T-helper 2 cell (primary cell): ENCODE measurements at places on chromosomes 1 and 21.
A peak's percentile ranks its signal among the peaks of the same experiment; 100 is the strongest.

DNA sequence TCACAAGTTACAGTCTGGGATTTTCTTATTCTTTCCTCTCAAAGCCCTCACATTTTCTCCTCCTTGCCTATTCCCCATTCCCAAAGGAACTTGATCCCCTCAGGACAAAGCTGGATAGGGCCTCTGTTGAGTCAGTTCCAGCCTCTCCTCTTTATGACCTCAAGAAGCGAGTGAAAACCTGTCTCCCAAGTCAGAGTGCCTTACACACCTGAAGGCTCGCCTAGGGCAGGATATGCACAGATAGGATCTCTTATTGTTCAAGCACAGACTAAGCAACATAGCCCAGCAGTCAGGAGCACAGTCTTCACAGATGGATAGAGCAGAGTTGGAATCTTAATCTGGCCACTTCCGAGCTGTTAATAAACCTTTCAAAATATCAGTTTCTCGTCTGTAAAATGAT lies 60.8 kb upstream of the PRRC2C start:
- no peak for DNase-seq

GRCh38 chr1:11365744-11366387 lies 92.9 kb downstream of the UBIAD1 start:
- DNase-seq = no peak

- DNase-seq = no peak
Measured at GRCh38 chr1:56286956-56287355, 292.4 kb downstream of the PLPP3 start.

DNA sequence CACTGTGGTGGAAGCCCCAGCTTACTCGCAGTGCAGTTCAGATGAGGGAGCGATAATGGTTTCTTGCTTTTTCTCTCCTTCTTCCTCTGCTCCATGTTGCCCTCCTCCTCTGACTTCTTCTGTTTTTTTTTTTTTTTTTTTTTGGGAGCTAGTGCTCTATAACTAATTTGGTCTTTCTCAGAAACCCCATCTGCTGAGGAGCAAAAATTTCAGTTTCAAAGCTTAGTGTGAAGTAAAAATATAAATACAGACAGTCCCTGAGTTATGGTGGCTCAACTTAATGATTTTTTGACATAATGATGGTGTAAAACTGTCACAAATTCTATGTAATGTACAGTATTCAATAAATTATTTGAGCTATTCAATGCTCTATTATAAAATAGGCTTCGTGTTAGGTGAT lies 120.7 kb downstream of the TBX19 start:
- no peak for DNase-seq

GRCh38 chr1:14999441-14999840 lies 154.1 kb upstream of the TMEM51 start:
- no peak for DNase-seq

GRCh38 chr1:177048314-177049069 lies 116.0 kb downstream of the ASTN1 start:
- DNase-seq = no peak

GRCh38 chr1:1943834-1944570 lies 24.9 kb upstream of the TMEM52 start:
- DNase-seq = peak; percentile 30

DNA sequence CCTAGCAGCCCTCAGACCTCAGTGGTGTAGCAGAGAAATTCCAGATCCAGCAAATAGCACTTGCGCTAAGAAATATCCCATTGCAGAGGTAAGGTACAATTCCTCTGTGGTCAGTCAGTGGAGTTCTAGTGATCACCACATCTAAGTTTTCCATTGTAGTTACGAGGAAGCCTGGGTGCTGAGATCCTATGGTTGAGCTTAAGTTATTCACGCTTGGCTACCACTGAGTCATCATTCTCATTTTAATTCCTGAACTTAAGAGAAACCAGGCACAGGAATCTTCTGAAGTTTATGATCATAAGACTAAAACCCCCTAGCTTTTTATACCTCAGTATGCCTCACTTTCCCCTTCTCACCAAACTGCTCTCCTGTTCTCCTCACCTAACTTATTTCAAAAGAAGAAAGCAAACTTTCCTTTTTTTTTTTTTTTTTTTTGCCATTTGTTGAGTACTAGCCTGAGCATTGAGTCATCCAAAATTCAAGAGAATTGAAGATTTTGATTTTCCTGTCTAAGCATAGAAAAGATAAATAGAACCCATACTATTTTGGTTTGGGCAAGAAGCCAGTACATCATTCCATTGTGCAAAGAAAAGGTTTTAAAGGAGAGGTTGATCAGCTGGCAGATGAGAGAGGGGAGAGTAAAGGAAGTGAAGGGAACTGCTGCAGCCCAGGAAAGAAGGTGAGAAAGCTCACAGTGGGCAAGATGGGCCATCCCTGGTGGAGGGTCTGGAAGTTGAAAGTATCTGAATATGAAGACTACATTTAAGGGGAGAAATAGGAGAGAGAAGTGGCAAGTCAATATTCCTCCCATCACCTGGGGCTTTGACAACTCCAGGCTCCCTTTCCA lies 39.9 kb downstream of the SERBP1 start:
- no peak for DNase-seq

DNA sequence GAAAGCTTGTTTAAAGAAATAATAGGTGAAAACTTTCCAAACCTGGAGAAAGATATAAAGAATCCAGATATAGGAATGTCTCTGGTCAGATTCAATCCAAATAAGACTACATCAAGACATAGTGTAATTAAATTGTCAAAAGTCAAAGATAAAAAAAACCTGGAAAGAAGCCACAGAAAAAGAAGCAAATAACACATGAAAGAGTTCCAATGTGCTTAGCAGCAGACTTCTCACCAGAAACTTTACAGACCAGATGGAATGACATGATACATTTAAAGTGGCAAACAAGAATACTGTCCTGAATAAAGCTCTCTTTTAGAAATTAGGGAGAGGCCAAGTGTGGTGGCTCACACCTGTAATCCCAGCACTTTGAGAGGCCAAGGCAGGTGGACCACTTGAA lies 1039.9 kb downstream of the KCNT2 start:
- DNase-seq = no peak

- no peak for DNase-seq
Measured at GRCh38 chr1:28156821-28157220, 19.7 kb downstream of the PTAFR start.

DNA sequence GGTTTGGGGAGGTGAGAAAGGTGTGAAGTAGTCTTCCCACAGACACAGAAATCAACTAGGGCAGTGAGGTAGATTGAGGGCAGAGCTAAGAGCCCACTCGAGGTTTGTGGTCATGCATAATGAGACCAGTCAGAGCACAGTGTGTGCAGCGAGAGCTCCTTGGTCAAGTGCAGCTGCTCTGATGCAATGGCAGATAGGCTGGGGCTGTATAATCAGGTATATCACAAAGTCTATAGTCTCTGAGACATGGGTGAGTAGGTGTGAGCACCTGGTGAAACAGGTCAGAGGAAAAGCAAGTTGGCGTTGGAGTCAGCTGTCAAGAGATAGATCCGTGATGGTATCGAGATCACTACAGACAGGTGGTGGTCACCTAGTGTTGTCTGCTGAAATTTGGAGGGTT lies 17.6 kb downstream of the DSCAM start:
- DNase-seq = no peak

DNA sequence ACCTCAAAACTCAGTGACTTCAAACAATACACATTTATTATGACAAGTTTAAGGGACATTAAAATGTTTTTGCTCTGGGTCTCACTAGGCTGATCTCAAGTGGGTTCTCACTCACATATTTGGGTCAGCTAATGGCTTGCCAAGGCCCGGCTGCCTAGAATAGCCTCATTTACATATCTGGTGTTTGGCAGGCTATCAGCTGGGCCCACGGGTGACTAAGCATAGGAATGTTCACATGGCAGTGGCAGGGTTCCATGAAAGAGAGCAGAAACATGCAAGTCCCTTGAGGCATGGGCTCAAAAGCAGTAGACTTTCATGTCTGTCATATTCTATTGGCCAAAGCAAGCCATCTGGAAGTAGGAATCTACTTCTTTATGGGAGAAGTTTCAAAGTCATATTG lies 492.6 kb downstream of the KCNT2 start:
- no peak for DNase-seq

DNA sequence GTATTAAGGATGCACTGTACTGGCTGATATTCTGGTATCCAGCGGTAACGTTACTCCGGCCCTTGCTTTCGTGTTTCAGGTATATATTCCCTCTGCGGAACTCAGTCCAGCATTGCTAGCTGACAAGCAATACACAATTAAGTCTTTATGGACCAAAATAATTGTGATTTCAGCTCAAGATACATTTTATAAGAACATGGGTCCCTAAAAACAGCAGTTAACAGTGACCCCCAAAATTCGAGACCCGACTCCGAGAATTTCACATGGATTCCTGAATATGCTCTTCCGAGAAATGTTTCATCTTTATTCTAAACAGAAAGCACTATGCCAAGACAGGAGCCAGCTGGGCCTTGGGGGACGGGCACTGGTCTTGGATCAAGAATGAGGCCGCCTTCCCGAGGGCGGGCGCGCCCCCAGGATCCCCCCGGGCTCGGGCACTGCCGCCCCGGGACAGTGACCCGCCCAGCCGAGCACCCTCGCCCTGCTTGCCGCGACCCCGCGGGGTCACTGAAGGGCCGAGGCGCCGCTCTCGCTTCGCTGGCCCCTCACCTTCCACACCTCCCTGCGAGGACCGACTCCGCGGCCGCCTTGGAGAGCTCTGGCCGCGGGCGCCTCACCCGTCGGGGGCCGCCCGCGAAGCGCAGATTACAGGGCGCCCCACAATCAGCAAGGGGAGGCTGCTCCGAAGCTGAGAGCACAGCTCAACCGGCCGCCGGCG lies 610 bp downstream of the SCYL3 start:
- no peak for DNase-seq

DNA sequence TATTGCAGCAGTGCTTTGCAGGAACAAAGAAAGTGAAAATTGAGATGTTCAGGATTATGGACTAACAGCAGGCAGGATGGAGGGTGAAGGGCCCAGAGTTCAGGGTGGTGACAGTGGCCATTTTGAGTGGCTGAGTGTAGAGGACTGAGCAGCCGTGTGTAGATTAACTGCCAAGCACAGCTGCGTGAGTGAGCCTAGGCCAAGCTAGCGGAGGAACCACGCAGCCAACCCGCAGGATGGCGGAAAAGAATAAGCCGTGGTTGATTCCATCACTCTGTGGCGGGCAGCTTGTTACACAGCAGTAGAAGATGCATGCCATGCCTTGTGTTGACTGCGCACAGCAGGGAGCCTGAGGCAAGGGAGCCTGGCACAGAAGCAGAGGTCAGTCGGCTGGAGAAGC lies 102.5 kb upstream of the KIF26B start:
- no peak for DNase-seq

GRCh38 chr1:27302612-27303011 lies 19.4 kb upstream of the TMEM222 start:
- DNase-seq = no peak

DNA sequence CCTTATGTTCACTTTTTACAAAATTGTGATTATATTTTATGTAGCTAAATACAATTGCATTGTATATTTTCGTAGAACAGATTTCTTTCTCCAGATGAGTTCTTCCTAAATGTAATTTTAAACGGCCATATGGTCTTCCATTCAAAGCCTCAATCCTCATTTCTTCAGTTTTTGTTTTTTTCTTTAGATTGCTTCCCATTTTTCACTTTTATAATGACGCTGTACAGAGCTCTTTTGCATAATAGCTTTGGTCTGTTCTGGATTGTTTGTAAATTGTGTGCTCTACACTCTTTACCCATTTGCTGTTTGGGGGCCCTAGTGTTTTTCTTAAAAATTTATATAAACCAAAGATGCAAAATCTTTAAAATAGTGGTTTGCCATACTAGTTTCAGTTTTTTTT lies 27.8 kb downstream of the AVPR1B start:
- DNase-seq = no peak

DNA sequence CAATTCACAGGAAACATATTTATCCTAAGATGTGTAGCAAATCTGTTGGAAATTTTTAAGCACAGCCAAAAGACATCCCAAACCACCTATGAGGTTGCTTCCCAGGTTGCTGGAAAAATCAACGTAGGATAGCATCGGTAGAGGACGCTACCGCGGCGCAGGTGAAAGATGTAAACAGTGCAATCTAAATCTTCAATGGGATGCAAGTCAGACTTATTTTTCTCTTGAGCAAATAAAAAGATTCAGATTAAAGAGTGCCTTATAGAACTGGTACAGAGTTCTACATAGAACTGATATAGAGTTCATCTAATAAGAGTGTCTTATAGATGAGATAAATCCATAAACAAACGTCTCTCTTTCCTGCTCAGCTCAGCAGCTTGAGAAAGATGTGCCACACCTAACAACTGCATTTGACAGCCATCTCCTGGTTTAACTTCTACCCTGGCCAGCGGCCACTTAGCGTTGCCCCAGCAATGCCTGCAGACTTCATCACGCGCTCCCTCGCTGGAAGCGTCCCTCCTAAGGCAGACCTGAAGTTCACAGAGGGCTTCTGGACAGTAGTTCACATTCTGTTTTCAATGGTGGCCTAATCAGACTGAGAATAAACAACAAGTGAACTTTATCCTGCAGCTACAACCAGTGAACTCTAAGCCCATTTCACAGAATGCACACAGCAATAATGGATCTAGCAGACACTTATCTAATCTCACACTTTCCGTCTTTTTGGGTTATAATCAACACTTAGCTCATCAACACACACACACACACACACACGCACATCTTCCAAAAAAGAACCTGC lies 164.5 kb downstream of the TOMM20 start:
- no peak for DNase-seq

DNA sequence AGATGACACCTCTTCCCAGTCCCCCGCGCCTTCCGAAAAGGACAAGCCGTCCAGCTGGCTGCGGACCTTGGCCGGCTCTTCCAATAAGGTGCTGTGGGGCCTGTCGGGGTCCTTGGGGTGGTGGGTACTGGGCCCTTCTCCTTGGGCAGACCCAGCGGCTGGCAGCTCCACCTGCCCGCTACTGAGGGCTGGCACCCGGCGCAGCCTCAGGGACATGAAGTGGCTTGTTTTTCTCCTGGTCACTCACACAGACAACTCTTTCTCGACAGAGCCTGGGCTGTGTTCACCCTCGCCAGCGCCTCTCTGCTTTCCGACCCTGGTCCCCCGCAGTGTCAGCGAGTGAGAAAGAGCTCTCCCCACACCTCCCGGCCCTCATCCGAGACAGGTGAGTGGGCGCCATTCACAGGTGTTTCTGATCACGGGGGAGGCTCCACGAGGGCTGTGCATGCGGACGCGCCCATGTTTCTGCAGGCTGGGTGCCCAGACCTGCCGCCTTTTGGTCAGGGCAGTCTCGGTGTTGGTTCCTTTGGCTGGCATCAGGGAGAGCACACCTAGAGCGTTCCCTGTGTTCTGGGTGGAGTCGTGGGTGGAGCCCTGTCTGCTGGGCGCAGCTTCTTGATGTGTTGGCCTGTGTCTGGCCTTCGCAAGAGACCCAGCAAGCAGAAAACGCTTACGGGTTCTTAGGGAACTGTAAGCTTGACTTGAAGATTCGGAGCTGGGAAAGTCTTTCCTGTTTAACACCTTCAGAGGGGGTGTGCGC lies 75.1 kb downstream of the SKI start:
- no peak for DNase-seq

DNA sequence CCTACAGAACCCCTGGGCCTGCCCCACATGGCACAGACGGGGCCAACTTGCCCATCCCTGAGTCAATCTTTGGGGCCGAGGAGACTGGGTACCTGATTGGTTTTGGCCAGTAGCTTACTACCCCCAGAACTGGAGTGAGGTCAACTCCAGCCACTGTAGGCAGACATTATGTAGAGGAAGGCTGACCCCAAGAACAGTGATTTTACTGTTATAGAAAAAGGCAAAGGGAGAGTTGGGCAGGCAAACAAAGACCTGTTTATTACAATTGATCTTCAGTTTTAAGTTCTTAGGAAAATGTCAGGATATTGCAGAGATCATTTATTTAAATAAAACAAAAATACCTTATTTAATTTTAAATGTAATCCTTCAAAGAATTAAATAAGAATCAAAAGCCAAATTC lies 653.8 kb downstream of the NPHP4 start:
- DNase-seq = no peak
